ENCODE measurements at places on chromosomes 4 and X.

DNA sequence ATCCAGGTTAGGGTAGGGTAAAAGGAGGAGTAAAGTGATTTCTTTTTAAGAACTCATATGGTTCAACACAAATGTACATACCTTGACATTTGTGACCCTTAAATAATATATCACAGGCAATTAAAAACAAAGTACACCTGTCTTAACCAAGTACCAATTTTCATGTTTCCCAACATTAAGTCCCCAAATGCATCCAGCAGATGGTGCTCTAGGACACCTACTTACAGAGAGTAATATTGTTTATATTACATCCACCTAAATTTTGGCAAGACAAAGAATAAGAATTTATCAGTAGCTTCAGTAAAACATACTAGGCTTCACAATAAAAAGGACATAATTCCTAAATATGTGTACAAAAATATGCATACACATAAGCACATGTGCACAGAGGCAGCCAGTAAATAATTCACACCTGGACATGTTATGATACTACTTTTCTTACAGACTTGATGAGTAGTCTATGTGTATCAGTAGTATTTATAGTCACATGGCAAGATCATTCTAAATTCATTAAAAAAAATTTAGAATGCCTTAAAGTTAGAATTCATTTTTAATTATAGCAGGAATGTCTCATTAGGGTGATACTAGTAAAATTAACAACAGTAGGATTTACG lies 219.7 kb downstream of the DCLK2 start:
- DNase-seq: no peak

DNA sequence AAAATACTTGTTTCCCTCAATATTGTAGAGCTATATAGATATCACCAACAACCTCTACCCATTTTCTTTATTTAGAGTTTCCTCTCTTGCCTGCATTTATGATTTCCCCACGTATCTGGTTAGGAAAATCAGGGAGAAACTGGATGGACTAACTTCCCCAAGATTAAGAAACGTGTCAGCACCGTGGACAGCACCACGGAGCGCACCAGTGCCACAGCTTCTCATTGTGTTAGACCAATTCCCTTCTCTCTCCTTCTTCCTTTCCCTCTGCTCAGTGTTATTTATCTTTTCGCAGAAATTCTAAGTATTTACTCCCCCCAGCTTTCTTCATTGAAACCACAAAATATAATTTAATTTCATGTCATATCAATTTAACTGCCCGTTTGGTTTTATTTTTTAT lies 568.6 kb upstream of the BOD1L1 start:
- no peak for DNase-seq

- DNase-seq: no peak
These were observed 72.5 kb downstream of the AFAP1 start for GRCh38 chr4:7867191-7867590.

DNA sequence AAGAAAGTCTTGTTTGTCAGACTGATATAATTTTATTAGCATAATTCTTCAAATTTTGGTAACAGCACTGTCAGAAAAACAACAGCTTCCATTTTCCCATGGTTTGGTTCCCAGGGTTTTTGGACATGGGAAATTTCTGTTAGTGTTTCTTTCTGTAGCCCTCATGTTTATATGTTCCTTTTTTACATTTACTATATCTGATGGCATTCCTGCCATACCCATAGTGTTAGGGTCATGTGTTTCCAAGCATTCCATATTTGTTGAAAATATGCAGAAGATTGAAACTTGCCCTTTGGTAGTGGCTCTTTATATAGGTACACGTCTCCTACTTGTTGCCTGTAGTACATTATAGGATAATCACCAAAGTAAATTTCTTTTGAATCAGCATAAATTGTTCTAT lies 65.8 kb downstream of the PDLIM5 start:
- no peak for DNase-seq

- no peak for DNase-seq
These were observed 133.1 kb downstream of the CORIN start for GRCh38 chr4:47704693-47705325.

GRCh38 chrX:128928636-128929035 lies 594.7 kb downstream of the SMARCA1 start:
- DNase-seq: no peak

DNA sequence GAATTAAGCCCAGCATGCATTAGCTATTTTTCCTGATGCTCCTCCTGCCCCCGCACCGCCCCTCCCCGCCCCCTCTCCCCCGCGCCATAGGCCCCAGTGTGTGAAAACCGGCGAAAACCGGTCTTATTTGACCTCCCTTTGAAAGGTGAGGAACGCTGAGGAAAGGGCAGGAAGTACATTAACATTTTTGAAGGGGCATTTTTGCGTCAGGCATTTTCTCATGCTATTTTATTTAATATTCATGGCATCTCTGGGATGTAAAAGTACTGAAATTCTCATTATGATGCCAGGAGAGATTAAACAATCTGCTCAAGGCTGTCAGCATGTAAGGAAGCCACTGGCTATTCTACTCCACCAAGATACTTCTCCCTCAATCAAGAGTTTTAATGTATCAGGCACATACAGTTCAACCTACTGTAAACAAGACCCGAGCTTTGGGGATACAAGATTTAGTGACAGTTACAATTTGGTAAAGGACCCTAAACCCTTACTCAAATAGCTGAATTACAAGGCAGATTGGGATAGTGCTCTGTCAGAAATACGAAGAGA lies 1.2 kb upstream of the NMU start:
- no peak for DNase-seq

DNA sequence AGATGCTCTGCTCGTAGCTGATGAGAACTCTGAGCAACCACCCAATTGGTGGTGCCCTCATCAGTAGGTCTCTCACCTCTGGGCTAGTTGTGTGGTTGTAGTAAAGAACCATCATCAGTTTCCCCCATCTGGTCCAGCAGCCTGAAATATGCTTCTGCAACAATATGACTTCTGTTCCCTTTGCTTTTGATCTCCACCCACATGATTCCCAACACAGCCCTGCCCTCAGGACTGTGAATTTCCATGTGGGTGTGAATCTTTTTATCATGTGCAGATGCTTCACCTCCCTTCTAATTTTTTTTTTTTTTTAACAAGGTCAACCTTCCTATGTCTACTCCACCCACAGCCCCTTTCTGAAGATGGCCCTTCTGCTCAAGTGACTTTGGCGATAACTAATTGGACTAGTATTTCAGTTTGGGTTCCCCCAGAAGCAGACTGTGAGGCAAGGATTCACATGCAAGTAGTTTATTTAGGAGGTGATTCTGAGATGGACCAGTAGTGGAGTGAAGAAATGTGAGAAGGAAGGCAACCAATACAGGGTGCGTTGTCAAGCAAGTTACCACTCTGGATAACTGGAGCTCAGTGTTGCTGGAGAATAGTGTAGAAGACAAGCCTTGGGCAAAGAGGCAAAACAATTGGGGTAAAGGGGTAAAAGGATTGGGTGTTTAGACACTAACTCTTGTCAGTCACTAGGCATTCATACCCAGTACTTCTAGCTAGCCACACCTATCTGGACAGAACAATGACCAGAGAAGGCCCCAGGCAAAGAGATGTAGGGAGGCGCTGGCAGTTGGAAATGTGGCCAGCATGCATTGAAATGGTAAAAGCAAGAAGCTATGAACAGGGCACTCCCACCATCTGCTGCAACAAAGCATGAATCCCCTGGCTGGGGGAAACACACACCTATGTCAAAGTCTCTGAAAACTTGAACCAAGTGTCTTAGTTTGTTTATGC lies 466.2 kb downstream of the BCOR start:
- DNase-seq: no peak

DNA sequence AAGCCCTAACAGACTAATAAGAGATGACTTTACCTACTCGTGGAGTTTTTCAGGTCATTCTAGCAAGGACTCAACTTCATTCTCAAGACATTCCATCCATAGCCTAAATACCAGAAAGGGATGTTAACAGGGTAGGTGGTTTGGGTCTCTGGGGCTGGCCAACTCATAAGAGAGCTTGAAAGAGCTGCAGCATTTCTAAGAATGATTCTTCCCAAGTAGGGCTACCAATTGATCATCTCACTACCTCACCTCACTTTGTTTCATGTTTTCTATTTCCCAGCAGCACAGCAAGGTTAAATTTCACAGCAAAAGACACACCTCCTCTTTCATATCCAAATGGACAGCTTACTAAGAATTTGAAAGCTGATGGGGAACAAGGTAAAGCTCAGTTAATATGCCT lies 614.8 kb upstream of the DIPK2B start:
- DNase-seq: no peak

GRCh38 chr4:177479063-177479462 lies 36.8 kb upstream of the AGA start:
- no peak for DNase-seq

GRCh38 chr4:24003496-24003895 lies 113.6 kb upstream of the PPARGC1A start:
- no peak for DNase-seq

- no peak for DNase-seq
These were observed 100.8 kb upstream of the CXorf66 start for GRCh38 chrX:140065961-140066662.

DNA sequence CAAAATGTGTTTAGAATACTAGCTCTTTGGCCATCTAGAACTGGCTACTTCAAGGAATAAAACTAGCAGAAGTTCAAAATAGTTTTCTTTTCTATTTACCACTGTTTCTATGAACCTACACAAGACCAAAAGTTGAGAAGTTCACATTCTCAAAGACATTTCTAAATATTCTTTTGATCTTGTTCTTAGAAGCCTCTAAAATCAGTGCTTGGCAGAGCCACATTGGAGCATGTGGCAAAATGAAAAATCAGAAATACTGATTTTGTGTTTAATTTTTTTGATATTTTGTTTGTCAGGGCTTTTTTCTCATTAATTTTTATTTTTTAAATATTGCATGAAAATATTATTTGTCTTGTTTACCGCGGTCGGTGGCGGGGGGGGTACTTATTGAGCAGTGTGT lies 853.8 kb upstream of the INTU start:
- DNase-seq: no peak

DNA sequence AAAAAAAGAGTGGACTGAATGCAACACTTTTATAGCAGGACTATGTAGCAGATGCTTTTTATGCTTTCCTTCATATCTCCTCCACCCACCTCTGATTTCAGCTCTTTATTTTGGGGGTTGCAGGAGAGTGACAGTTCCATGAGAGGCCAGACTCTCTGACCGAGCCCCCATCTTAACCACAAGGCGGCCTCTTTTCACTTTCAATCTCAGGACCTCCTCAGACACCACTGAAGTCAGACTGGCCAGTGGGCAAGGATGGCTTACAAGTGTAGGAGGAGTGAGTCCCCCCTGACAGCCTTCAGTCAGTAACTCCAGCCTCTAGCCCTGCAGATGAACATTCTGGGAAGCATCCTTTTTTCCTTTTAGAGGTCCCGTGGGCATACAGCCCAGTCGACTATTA lies 140.8 kb downstream of the FRAS1 start:
- DNase-seq: no peak

GRCh38 chr4:26574563-26574962 lies 9.3 kb upstream of the TBC1D19 start:
- no peak for DNase-seq

GRCh38 chr4:74364652-74365491 lies at the start of gene EREG:
EREG (plus strand) TSS chr4:74365145; CDS start chr4:74365309, 164 bp downstream.
- DNase-seq: no peak

- no peak for DNase-seq
These were observed 38.7 kb upstream of the THOC2 start for GRCh38 chrX:123771449-123772064.

- no peak for DNase-seq
These were observed 85.9 kb downstream of the UNC5C start for GRCh38 chr4:95462921-95463320.

- DNase-seq: no peak
These were observed 111.8 kb downstream of the ZNF518B start for GRCh38 chr4:10345381-10345784.

- no peak for DNase-seq
These were observed 934 bp upstream of the SEC31A start for GRCh38 chr4:82891707-82892466.

DNA sequence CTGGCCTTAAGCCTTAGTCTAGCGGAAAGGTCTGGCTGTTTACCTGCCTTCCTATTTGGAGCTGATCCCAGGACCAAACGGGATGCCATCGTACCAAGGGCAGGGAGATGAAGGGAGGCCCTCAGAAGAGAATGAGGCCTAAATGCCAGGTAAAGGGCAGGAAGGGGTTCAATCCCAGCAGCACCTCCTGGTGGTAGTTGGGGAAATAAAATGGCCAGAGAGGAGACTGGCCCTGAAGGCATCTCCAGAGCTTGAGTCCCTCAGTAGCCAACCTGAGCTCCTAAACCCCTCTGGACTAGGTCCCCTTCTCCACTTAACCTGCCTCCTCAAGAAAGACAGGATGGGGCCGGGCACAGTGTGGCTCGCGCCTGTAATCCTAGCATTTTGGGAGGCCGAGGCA lies 53.7 kb downstream of the KDM5C start:
- no peak for DNase-seq

DNA sequence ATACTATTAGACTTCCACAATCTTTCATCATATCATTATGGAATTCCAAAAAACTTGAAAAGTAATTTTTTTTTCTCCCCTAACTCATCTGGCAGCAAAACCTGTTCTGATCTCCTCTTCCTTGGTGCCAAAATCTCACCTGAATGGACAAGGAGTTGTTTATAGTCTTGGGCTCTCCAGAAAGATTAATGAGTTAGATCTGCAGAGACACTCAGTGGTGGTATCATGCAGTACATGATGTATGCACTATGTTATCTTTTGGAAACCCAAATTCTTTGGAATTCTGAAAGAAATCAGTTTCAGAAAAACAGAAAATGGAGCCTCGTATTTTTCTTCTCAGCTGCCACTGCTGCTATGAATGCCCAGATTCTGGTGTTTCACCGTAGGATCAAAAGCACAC lies 11.7 kb downstream of the GPM6B start:
- DNase-seq: no peak

GRCh38 chr4:175051974-175052373 lies 133.8 kb downstream of the ADAM29 start:
- DNase-seq: no peak

DNA sequence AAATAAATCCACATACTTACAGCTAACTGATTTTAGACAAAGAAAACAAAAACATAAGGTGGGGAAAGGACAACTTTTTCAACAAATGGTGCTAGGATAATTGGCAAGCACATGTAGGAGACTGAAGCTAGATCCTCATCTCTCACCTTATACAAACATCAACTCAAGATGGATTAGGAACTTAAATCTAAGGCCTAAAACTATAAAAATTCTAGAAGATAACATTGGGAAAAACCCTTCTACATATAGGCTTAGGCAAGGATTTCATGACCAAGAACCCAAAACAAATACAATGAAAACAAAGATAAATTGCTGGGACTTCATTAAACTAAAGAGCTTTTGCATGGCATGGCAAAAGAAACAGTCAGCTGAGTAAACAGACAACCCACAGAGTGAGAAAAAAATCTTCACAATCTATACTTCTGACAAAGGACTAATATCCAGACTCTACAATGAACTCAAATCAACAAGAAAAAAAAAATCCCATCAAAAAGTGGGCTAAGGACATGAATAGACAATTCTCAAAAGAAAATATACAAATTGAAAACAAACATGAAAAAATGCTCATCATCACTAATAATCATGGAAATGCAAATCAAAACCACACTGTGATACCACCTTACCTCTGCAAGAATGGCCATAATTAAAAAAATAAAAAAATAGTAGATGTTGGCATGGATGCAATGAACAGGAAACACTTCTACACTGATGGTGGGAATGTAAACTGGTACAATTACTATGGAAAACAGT lies 14.1 kb upstream of the AFP start:
- DNase-seq: no peak
